ENCODE measurements at places on chromosomes 7 and 10.
A peak's percentile ranks its signal among the peaks of the same experiment; 100 is the strongest.

GRCh38 chr10:132898391-132899053 is 43.8 kb downstream of the CFAP46 start:
- DNase-seq: no peak

GRCh38 chr10:84298057-84298456 is 30.3 kb upstream of the CCSER2 start:
- DNase-seq: no peak

GRCh38 chr7:1981201-1981877 is 251.4 kb downstream of the MAD1L1 start:
- DNase-seq: no peak

DNA sequence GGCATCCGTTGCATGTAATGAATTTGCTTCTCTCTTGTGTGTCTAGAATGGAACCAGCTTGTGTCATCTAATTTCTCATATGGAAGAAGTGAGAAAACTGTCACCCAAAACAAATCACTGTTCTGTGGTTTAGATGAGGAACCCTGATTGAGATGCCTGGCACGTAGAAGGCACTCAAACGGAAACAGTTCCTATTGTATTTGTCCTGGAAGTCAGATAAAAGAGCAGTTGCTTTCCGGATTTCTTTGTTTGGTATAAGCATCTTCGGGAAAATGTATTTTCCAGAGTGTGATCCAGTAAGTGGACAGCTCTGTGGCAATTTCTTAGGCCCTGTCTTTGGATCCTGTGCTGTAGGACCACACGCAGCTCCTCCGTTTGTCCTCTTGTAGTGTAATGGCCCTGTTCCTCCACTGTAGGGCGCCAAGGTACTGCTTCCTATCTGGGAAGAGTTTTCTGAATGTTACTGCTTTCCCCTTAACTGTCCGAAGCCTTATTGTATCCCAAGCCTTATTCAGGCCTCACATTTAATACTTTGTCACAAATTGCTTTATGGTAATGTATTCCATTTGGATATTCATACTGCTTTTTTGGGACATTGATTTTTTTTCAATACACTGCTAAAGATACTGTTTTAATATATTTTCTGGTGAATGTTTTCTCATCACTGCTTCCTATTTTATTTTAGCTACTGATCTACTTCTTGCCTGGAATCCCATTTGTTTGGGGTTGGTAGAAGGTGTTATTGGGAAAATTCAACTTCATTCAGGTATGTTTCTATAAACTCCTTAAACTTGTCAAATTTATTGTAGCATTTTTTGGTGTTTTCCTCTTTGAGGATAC is 24.8 kb downstream of the INPP5F start:
- DNase-seq: peak; percentile 76

- DNase-seq: peak; percentile 16
These were observed 490 bp downstream of the CADPS2 start for GRCh38 chr7:122885583-122886356.

GRCh38 chr10:119120413-119120867 is 16.5 kb downstream of the DENND10 start:
- no peak for DNase-seq

DNA sequence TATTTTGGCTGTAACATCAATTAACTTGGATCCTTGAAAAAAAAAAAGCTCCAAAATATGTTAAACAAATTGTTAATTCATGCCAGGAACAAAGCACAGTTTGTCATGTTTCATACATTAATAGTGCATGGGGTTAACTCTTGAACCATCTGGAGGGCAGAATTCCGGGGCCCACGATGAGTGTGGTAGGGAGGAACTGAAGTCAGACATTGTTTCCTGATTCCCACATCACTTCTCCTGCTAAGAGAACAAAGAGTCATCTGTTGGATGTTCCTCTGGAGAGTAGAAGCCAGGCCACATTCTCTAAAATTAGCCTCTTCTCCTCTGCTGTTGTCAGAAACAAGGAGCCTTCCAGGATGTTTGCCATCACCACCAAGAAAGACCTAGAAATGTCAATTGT is 54.6 kb downstream of the TMEM178B start:
- DNase-seq: no peak

DNA sequence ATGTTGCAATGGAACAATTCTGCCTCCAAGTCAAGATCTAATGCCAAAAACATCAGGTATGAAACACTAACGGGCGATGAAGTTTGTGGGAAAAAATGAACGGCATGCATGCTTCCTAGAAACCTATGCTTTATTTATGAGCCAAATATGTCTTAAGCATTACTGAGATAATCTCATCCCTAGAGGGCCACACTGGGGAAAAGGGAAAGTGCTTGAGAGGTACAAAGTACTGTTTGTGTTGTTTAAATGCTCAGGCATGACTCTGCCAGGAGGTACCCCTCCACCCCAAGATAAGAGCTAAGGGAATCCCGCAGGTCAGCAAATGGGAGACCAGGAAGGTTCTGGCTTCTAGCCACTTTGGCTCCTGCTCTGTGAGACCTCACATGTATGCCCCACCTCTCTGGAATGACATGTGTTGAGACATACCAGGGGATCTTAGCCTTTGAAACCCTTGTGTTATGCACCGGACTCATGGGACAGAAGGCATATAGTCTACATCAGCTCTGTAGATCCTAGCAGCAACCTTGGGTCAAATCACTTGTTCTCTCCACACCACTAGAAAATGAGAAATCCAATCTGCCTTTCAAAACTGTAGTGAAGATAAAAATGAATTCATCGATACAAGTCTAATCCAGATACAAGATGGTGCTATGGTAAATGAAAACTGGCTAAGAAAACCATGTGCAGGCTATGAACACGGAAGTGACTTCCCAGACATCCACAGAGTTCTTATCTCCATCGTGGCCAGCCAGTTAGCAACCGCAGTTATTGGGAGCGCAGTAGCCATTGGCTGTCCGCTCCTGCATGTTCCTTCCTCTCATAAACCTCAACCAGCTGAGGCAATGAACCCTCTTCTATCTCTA is 61.0 kb downstream of the CREB3L2 start:
- DNase-seq: peak; percentile 81

DNA sequence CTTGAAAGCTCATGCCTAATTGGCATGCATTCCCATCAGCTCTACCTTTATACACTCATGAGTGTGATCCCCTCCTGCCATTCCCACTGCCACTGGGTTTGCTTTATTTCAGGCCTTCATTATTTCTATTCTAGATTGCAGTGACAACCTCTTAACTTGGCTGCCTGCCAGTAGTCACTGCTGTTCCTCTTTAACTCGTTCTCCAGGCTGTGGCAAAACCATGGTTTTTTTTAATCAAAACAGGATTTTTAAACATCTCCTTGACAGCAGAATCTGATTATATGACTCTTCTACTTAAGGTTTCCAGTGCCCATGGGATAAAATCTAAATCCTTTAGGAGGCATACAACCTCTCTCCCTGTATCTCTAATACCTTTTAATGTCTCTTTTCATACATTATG is 223.7 kb upstream of the PCDH15 start:
- DNase-seq: no peak

DNA sequence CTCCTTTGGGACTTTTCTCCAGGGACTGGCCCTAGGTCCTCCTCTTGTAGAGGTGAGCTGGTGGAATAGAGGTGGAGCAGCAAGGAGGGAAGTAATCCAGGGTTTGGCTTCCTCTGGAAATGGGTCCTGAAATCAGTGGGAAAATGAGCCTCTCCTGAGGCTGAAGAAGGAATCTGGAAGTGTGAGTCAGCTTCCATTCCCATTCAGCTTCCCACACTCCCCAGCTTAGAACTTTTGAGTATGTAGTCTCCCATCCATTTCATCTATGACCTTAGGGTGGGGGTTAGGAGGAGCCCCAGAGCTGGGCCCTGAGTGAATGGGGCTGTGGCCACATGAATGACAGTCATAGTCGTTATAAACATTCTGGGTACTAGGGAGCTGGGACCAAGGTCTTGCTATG is 17.7 kb downstream of the LDB1 start:
- DNase-seq: no peak

DNA sequence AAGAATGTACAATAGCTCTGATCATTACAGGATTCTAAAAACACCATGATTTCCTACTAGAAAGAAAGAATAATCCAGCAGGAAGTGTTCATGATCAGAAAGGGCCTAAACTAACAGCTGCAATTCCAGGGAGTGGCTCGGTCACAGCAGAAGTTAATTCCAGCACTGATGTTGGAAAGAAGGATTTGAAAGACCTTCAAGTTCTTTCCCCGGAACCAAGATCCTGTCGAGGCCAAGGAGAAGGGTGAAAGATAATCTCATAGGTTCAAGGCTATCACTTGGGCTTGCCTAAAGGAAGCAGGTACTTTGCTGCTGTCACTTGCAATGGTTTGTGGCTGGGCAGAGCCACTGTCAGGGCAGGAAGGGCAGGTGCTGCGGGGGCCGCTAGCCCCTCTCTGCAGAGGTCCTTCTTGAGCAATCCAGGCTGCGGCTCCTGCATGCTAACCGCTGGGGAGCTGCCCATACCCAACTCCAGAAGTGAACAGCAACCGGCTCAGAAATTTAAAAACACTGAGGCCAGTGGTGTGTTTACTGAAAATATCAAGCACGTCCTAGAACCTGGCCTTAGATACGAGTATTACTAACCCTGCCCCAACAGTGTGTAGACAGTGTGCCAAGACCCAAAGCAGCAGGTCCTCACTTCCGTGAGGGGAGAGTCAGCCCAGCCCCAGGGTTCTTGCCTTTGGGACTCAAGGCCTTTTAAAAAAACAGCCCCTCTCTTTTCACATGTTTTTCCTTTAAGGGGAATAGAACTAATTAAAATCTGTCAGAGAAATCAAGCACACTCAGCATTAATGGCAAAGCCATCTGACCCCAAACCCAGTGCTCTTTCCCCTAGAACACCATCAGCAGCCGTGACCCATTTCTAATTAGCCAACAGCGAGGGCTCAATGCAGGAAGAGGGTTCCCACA is 76.8 kb downstream of the VIPR2 start:
- no peak for DNase-seq

DNA sequence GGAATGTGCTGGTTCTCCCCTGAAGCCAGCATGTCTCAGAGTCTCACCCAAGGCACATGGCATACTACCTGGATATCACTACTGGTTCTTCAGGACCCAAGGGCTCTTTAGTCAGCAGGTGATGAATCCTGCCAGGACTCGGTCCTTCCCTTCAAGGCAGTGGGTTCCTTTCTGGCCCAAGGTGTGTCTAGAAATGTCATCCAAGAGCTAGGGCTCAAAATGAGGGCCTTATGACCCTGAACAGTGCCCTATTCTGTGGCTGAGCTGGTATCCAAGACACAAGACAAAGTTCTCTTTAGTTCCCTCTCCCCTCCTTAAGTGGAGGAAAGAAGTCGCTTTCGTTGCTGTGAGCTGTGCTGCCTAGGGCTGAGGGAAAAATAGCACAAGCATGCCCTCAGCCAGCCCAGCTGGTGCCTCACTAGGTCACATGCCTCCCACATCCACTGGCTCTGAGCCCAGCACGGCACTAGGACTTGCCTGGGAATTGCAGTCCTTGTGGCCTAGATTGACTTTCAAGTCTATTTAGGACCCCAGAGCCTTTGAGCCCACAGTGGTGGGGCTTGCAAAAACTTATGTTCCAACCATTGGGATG is 106.0 kb downstream of the BMS1 start:
- DNase-seq: no peak

DNA sequence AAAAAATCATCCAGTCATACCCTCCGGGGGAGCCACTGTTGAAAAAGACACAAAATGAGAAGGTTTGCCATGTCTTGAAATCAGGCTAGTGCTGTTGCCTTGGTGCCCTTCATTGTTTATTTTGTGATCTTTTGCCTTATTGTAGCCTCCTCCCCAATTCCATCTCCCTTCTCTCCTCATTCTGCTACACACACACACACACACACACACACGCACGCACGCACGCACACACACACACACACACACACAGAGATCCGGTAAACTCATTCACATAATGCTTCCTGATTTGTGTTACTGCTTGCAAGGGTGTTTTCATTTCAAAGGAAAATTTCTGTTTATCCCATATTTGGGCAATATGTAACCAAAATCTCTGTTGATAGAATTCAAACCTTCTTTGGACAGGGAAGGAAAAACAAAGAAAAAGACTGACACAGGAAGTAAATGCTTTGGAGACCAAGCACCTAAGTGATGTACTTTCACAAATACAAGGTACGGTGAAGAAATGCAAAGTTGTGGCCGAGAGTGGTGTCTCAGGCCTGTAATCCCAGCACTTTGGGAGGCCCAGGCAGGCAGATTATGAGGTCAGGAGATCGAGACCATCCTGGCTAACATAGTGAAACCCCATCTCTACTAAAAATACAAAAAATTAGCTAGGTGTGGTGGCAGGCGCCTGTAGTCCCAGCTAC is 141.1 kb upstream of the CDK13 start:
- DNase-seq: no peak

- DNase-seq: peak; percentile 99
These were observed 253.2 kb upstream of the INHBA start for GRCh38 chr7:41955893-41956675.

DNA sequence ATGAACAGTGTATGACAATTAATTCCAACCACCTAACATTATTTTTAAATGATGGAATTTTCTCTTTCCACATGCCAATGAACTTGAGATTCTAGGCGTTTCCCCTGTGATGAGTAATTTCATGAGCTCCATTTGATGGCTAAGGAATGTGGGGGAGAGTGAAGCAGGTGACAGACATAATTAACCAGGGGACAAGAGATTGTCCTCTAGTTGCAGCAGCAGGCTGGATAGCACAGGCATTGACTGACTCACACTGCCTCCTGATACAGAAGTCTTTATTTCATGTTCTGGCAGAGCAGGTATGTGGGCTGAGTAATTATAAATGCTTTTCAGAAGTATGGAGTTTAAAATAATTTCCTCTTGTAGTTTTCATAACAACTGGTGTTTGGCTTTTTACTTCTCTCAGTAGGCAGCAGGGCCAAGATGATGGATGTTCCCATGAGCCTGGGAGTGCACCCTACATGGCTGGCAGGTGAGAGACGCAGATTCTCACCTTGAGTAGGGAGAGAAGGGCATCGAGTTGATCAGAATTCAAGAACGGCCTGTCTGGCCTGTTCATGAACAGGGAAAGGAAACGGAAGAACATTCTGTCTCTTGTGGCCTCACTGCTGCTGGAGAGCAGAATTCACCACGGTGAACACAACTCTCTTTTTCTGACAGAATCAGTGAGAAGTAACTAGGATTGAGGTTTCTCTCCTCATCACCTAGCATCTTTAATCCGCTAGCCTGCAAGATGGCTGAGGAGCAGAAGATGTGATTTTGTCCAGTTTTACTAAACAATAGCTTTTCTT is 118.8 kb downstream of the AOAH start:
- no peak for DNase-seq

- no peak for DNase-seq
These were observed 97.3 kb upstream of the MBL2 start for GRCh38 chr10:52869864-52870263.

DNA sequence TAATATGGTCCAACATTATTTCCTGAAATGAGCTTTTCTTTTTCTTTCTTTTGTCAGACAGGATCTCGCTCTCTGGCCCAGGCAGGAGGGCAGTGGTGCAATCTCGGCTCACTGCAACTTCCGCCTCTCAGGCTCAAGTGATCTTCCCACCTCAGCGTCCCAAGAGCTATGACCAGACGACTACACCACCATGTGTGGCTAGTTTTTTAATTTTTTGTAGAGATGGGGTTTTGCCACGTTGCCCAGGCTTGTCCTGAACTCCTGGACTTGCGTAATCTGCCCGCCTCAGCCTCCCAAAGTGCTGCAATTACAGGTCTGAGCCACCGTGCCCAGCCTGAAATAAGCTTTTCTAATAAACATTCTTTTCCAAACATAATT is 48.6 kb downstream of the CUL2 start:
- peak; percentile 16 for DNase-seq

- no peak for DNase-seq
These were observed 23.3 kb upstream of the ASCC1 start for GRCh38 chr10:72239409-72239808.
